Astrocyte (in vitro differentiated cells and primary cell): ENCODE measurements at places on chromosomes 3 and 15. TPM values are rescaled to one million over a fixed set of nuclear protein-coding genes. Genes with fewer than 3 reads are reported as not detected.

Gene ZNF662
- 0.23 and 0.53 TPM in 2 replicates for total RNA-seq

Gene SLC15A2
- total RNA-seq: 0.19 and 0.89 TPM in 2 replicates

Gene THRB
- total RNA-seq: 6.8 and 8.5 TPM in 2 replicates

Gene POMGNT2
- total RNA-seq: 13.0 and 13.7 TPM in 2 replicates
